ENCODE measurements at places on chromosomes 7 and 10.

- DNase-seq = no peak
Measured at GRCh38 chr10:70761031-70761601, 24.1 kb downstream of the TBATA start.

- no peak for DNase-seq
Measured at GRCh38 chr7:38006559-38006958, 86.1 kb downstream of the EPDR1 start.

GRCh38 chr10:66822801-66823200 is 103.0 kb upstream of the LRRTM3 start:
- no peak for DNase-seq

- DNase-seq = no peak
Measured at GRCh38 chr7:132939495-132939894, 142.4 kb downstream of the CHCHD3 start.

- no peak for DNase-seq
Measured at GRCh38 chr10:103854686-103855391, 537 bp downstream of the SH3PXD2A start.

GRCh38 chr7:35714862-35715261 is 19.9 kb upstream of the HERPUD2 start:
- no peak for DNase-seq

GRCh38 chr10:115432188-115432819 is 339.1 kb downstream of the ATRNL1 start:
- no peak for DNase-seq

DNA sequence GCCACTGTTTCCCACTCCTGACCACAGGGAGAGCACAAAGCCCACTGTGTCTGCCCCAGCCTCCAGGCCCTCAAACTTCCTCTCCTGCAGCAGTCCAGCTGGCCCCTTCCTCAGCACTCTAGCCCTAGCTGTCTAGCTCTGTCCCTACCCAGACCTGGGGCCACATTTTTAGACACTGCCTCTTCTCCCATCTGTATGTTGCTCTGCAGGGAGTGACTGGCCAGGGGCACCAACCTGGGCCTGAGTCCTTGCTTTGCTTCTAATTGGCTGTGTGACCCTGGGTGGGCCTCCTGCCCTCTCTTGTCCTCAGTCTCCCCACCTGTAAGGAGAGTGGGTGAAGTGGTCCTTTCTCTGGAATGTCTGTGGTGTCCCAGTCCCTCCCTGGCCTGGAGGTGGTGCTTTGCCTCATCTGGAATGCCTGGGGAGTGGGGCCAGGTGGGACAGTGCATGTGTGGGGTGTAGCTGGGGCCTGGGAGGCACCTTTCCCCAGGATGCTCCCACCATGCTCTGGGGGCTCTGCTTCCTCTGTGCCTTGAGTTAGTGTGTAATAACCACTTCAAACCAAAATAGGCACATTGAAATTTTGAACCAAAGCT is 25.1 kb downstream of the AQP1 start:
- no peak for DNase-seq

DNA sequence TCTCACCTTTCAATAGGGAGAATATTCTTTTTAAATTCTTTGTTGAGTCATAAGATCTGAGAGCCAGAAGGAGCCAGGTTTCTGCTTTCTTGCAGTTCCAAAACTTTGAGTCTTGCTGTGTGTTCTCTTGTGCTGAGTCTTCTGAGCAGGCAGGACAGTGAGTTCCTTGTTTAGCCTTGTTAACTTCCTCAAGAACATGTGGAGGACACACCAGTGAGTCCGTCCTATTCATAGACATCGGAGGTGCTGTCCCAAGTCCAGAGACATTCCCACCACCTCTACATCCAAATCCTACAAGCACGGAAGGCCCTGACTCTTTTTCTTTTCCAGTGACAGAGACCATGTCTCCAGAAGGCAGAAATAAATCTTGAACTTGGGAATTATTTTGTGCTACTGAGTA is 135.2 kb upstream of the AGK start:
- DNase-seq = no peak

GRCh38 chr10:70119623-70120022 is 13.0 kb downstream of the AIFM2 start:
- DNase-seq = no peak

DNA sequence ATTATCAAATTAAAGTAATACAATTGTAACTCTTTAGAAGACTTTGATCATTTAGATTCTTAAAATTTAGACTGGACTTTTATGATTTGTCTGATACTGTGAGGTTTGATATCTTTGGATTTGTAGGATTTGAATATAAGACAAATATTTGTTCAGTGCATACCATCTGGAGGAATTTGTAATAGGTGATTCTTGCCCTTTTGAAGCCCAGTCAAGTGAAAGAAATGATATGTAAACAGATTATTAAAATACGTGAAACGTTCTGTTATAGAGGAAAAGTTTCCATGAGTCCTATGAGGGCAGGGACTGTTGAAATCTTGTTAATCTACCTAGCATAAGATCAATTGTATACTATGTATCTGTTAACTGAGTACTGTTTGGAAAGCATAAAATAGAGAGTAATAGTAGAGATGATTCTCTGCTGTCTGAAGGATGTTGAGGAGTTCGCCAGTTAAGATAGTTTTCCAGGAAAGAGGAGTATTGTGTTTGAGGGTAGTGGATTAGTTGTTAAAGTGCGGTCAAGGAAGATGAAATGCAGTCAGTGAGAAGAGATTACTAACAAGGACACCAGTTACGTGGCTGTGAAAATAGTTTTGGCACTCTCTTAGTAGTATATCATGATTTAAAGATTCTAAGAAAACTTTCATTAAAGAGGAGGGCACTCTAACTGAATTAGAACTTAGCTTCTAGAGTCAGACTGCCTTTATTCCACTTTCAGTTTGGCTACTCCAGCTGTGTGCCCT is 14.4 kb downstream of the PDCD4 start:
- no peak for DNase-seq

DNA sequence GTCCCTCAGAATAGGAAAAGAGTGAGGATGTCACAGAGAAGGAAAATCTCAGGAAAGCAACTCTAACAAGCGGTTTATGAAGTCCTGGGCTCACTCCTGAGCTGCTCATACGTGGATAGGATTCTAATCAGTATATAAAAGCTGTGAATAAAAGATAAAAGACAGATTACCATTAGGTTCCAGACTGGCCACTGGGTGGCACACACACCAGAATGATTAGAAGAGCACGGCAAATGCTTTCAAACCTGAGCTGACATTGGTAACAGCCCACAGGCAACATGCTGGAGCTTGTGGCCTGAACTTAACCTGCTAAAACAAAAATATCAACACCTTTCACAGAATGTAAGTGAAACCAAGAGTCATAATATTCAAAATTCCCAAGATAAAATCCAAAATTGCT is 370.8 kb downstream of the GRID1 start:
- peak; percentile 1 for DNase-seq

DNA sequence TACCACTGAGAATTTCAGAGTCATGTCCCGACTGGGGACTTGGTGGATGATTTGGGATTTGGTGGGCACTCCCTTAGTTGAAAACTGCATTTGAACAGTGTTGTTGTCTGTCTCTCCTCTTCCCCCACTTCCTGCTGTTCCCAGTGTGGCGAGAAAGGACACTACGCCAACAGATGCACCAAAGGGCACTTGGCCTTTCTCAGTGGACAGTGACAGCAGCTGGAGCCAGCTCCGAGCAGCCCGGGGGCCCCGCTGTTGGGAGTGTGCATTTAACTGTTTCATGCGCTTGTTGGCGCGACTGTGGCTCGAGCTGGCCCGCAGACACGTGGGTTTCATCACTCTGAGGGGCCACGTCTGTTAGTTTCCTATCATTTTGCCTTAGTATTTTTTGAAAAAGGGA is 9.7 kb downstream of the ATP5MF start:
- no peak for DNase-seq

GRCh38 chr7:75987026-75987804 is 7.2 kb downstream of the TMEM120A start:
- DNase-seq = no peak

- no peak for DNase-seq
Measured at GRCh38 chr7:4500812-4501211, 181.3 kb upstream of the FOXK1 start.

DNA sequence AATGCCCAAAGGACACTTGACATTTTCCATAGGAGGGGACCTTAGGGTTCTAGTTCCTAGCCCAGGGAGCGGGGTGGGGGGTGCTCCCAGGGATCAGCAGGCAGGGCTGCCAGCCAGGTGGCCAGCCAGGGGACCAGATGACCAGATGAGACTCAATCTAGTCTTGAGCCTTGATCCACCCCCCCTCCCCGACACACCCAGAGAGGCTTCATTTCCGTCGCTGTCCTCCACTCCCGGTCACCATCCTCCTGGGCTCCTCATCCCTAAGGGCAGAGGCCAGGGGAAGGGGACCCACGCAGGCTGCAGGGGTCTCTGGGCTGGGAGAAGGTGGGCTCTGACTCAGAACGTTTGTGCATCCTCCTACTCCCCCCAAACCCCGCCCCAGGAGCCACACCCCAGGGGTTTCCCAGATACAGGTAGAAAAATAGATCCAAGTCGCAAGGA is 1.0 kb downstream of the STX1A start:
- DNase-seq = no peak

- DNase-seq = no peak
Measured at GRCh38 chr10:3220853-3221252, 48.3 kb upstream of the PITRM1 start.

GRCh38 chr7:103715376-103716120 is 269.5 kb upstream of the SLC26A5 start:
- DNase-seq = no peak

GRCh38 chr7:6032641-6033040 is 1.5 kb downstream of the ANKRD61 start:
- no peak for DNase-seq

GRCh38 chr7:141624763-141625162 is 73.6 kb downstream of the AGK start:
- no peak for DNase-seq

GRCh38 chr10:35372329-35372728 is 36.0 kb downstream of the CCNY start:
- DNase-seq = no peak

GRCh38 chr7:98826811-98827231 is 43.0 kb downstream of the TMEM130 start:
- DNase-seq = peak; percentile 96

GRCh38 chr7:130907439-130907838 is 173.4 kb upstream of the KLF14 start:
- no peak for DNase-seq

- no peak for DNase-seq
Measured at GRCh38 chr7:42017349-42017986, 219.5 kb downstream of the GLI3 start.

GRCh38 chr10:61960396-61961120 is 59.1 kb downstream of the ARID5B start:
- no peak for DNase-seq

- no peak for DNase-seq
Measured at GRCh38 chr10:117419159-117419558, 43.9 kb upstream of the PDZD8 start.
